ENCODE measurements at places on chromosomes 7 and 10.
A peak's percentile ranks its signal among the peaks of the same experiment; 100 is the strongest.

DNA sequence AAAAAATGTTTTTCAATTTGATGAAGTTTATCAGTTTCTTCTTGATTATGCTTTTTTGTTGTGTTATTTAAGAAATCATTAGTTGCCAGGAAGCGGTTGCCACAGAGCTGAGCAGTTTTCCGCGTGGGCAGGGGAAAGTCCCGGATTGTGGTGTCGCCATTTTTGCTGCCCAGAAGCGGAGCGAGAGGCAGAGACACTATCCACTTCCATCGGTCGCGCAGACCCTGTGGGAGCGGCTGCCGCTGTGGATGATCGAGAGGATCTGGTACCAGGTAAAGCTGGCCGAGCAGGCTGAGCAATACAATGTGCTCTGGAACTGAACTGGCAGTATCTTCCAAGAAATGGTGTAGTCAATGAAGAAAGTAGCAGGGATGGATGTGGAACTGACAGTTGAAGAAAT, 119.8 kb downstream of the ZNF736 start:
- DNase-seq, result no peak

- DNase-seq, result no peak
These were observed 1.7 kb downstream of the BLNK start for GRCh38 chr10:96269438-96270300.

- no peak for DNase-seq
These were observed 25.7 kb downstream of the PNLIPRP2 start for GRCh38 chr10:116646502-116646901.

DNA sequence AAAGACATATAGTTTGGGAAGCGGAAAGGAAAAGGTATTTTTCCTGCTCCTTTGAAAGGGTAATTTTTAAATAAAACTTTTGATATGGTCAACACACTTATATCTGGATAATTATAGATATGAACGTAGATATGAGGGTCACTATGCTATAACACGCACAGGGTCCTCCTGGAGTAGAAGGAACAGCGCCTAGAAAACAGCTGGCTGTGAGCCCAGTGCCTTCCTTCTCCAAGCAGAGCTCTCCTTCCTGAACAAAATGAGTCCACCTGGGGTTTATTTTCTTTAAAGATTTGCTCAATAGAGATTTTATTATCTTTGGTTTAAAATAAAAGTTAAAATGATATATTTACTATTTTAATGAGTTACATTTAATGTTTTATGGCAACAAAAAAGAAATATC, 13.1 kb downstream of the STEAP1 start:
- no peak for DNase-seq

- DNase-seq, result no peak
These were observed 14.3 kb upstream of the TRIM8 start for GRCh38 chr10:102629661-102630614.

- no peak for DNase-seq
These were observed 338.1 kb upstream of the SEMA3C start for GRCh38 chr7:81256991-81257390.

DNA sequence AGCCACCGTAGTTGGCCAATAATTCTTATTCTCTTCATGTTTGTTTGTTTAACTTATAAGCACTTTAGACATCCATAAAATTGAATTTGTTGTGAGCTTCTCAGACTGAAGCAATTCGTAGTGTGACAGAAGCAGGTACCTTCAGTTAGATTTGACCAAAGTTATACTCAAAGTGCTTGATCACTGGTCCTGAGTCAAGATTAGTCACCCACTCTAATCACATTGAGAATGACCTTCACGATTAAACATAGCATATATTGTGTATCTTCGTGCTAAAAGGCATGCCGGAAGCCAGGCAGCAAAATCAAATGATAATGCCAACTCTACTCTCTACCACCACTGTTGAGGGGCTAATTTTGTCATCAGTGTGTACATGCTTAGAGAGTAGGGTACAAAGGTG, 763.7 kb upstream of the MBL2 start:
- DNase-seq, result no peak

DNA sequence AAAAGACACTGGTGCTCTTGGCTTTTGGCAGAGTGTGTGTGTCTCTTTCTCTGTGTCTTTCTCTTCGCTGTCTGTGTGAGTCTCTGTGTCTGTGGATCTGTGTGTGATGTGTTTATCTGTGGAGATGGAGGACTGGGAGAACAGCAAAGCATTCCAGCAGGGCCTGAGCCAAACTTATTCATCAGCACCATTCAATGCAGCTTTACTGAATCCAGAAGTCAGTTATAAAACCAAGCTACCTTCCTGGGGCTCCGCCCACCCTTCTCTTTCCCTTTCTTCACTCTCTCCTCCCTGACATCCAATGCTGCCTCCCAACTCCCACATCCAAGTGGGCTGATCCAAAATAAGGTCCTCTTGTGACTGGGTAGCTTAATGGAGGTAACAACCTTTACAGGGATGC, 3.9 kb downstream of the SGMS1 start:
- no peak for DNase-seq

GRCh38 chr10:20598590-20598989, 298.5 kb downstream of the NEBL start:
- DNase-seq, result no peak

DNA sequence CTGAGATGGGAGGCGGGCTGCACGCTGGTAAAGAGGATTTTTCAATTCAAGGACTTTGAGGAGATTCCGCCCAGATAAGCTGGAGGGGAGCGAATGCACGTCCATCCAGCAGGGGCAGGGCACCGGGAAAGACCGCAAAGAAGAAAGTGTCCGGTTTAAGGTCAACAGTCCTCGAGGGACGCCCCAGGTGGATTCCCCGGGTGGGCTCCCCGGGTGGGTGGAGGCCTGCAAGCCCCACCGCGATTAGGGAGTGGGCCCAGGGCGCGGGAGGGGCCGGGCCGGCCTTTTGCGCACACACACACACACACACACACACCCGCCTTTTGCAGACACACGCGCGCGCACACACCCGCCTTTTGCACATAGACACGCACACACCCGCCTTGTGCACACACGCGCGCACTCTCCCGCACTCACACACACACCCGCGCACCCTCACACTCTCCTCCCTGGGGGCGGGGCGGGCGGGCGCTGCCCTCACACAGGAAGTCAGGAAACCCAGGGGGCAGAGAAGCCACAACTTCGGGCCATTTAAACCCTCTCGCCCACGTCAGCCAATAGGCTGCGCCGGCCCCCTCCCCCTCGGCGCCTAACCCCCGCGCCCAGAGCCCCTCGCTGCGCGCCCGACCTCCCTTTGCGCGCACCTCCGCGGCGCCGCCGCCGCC, 615 bp downstream of the ARHGAP12 start:
- DNase-seq, result peak; percentile 46

- no peak for DNase-seq
These were observed 117.7 kb downstream of the ARID5B start for GRCh38 chr10:62019013-62019684.

DNA sequence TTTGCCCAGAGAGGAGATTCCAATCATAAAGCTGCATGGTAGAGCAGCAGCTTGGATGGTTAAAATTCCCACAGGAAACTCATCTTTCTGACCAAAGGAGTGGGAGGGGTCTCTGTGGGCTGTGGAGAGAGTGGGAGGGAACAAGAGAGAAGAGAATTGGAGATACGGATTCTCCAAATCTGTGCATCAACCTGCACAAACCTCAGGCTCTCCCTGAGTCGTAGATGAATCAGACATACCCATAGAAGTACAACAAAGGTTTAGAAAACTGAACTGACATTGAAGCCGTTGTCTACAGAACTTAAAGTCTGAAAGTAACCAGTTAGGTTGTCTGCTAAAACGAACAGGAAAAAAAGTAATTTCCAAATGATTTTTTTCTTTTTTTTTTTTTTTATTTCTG, 41.9 kb downstream of the CYCS start:
- no peak for DNase-seq

DNA sequence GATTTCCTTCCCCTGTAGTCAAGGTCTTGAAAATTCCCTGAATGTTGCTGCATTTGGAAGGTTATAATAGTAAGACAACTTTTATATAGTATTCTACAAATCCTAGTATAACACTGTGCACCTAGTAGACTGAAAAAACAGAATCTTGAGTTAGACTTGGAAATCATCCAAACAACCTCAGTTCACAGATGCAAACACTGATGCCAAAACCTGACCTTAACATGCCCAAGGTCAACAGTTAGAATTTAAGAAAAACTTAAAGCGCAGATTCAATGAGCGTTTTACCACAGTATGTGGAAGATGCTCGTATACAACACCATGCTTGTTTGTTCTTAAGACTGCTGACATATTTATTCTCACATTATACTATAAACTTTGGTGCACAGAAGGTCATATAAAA, 3.0 kb downstream of the PIP4K2A start:
- DNase-seq, result no peak

GRCh38 chr10:65861249-65861648, 1064.6 kb upstream of the LRRTM3 start:
- no peak for DNase-seq

DNA sequence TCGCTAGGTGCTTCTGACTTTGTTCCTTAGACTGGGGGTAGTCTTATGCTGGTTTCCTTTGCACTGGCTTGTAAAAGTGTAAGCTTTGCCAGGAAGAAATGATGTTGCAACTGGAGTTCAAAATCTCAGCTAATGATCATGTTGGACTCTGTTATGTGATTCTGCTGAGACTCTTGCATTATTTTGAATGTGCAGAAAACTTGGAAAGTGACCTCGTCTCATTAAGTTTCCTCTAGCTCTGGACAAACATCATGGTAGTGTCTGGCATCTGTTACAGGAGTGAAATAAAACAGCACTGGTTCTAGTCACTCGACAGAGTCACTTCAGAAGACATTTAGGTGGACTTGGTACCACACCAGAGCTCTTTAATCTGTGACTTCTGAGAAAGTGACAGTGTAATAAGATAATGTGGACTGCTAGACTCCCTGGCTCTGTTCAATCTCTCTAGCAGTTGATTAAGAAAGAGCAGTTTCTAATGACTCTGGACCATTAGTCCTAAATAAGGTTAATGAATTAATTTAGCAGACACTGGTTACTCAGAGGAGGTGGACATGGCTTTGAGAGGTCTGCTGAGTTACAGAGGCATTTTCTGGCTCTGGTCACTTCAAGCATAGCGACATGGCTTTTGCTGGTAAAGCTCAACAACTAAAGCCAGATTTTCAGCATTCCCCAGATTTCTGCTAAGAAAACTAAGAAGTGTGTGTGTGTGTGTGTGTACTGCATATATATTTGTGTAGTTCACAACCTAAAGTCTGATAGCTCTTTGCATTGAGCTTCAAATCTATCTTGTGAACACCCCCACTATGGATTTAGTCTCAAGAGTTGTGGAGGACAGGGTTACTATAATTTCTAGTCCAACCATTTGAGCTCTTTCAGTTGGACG, 2.0 kb downstream of the NRP1 start:
- no peak for DNase-seq

DNA sequence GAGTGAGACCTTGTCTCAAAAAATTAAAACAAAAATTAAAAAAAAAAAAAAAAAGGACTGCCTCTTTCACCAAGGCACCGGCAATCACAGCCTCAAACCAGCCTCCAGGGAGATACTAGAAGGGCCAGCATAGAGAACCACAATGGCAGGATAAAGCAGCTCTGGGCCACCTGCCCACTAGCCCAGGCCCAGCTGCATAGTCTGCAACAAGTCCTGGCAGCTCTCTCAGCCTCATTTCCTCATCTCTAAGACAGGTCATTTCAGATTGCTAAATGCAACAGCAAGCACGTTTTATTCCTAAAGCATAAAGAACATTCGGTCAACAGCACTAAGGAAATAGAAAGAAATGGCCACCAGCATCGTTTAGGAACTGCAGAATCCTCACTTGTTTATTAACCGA, 28.8 kb downstream of the XPNPEP1 start:
- DNase-seq, result no peak

GRCh38 chr10:43027331-43027955, 49.4 kb upstream of the RET start:
- no peak for DNase-seq

DNA sequence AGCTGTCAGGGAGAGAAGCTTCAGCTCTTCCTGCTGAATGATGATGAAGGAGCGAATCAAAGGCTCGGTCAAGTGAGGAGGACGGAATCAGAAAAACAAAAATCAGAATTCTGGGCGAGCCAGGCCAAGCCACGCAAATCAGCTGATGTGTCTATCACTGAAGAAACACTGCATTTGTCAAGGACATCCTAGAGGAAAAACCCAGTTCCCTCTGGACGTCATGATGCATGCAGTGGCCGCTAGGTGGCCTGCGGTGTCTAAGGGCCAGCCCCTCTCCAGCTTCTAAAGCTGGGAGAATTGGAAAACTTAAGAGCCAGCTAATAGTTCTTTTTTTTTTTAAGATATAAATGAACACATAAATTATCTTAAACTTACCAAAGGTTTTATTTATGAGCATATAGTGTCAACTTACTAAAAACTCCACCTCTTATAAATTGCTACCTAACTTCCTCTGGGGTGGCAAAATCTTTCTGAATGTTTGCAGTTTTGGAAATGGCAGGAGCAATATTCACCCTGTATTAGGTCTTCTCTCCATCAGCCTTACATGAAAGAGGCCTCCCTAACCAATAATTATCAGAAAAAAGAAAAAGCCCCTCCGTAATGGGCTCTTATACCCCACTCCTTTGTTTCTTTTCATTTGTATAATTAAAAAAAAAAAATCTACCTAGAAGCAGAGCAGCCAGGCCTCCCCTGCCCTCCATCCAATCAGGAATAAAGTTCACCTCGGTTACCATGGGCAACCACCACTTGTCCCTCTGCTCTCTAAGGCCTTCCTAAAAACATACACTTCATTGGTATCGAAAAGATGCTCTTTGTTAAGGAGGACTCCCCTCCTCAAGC, 186.8 kb downstream of the USP6NL start:
- no peak for DNase-seq

DNA sequence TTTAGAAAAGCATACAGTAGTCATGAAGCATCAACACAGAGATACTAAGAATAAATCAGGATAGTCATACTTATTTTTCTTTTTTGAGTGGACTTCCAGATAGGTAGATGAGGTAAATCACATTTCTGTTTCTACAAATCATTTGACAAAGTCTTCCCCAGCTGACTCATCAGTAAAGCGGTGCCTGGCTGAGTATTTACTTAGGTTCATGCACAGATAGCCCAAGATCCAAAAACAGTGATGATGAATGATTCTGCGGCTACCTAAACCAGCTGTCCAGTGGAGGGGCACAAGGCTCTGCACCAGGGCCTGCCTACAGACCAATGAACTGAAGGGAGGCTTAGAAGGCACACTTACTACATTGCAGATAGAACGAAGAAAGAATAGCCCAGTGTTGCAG, 113.1 kb downstream of the PARP12 start:
- DNase-seq, result no peak

DNA sequence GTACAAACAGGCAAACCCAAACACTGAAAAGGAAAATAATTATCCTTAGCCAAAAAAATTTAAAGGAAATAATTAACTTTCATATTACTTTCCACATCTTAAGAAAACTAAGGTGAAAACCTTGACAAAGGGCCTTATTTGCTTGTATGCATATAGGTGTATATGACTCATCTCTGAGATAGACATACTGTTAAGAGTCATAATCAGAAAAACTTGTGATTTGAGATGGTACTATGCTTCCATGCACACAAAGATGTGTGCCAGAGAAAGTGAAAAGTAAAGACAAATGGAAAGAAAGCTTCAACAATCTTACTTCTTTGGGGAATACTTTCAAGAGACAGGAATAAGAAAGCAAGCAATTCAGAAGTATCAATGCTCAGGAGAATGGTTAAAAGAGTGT, 3.3 kb upstream of the CACNA2D1 start:
- no peak for DNase-seq
